Kidney (tissue), 22 donors: ENCODE measurements at places on chromosomes 12 and 14. TPM values are rescaled to one million over a fixed set of nuclear protein-coding genes. Genes with fewer than 3 reads are reported as not detected.

DNA sequence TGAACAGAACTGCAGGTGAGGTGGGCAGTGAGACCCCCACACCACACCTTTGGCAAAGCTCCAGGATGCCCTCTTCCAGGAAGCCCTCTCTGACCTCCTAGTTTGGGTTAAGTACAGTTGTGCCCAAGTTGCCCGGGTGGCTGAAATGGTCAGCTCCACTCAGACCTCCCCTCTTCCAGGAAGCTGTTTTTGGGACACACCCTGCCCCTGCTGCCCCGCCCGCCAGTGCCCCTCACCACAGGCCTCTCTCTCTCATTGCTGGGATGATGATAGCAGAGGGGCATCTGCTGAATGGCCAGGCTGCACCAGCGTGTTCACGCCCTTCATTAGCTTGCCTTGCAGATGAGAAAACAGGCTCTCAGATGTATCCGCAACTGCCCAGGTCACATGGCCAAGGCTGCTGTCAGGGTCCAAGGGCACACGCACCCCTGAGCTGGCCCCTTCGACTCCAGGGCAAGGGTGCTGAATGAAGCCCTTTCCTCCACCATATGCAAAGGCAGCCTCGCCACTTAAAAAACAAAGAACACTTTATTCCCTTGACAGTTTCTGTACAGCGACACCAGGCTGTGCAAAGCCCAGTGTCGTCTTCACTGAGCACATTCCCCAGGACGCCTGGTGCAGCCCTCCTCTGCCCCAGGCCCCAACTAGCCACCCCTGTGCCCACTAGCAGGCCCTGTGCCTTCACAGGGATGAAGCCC is 15.5 kb downstream of the SLC25A29 start:
- H3K4me1 ChIP-seq, result peaks cover 9% of the 10 kb centered on the region
- H3K4me3 ChIP-seq, result no peak overlapping the region
- H3K36me3 ChIP-seq, result no peaks in the 10 kb centered on the region
- no peak for DNase-seq

DNA sequence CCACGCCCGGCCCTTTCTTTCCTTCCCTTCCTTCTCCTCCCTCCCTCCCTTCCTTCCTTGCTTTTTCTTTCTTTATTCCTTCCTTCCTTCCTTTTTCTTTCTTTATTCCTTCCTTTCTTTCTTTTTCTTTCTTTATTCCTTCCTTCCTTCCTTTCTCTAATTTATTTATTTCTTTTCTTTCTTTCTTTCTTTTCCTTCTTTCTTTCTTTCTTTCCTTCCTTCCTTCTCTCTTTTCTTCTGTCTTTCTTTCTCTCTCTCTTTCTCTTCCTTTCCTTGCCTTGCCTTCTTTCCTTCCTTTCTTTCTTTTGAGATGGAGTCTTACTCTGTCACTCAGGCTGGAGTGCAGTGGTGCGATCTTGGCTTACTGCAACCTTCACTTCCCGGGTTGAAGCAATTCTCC is 15.9 kb downstream of the CCDC177 start:
- no peak overlapping the region for H3K27ac ChIP-seq
- no peaks in the 10 kb centered on the region for H3K36me3 ChIP-seq
- H3K4me3 ChIP-seq, result no peak overlapping the region
- H3K27me3 ChIP-seq, result no peaks in the 10 kb centered on the region

DNA sequence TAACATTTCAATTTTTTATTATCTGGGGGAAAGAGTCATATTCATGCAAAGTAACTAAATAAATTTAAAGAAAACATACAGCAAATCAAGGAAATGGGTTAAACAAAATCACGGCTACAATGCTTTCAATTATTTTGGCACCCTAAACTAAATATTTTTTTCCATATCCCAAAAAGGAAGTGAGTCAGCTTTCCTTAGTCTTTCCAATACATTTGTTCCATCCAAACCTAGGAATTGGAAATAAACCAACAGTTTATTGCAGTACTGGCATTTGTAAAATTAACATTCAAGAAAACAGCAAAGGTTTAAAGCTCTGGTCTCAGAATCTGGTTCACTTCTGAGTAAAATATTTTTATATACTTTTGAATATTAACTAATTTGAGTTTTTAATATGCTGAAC is 89.2 kb downstream of the BCL2L14 start:
- no peaks in the 10 kb centered on the region for H3K27me3 ChIP-seq
- no peaks in the 10 kb centered on the region for H3K4me1 ChIP-seq
- no peak for DNase-seq

- H3K36me3 ChIP-seq, result no peaks in the 10 kb centered on the region
- H3K4me1 ChIP-seq, result peaks cover 4% of the 10 kb centered on the region
- H3K27me3 ChIP-seq, result no peaks in the 10 kb centered on the region
- H3K27ac ChIP-seq, result no peak overlapping the region
Measured at GRCh38 chr12:110699591-110700445, 10.9 kb upstream of the HVCN1 start.

DNA sequence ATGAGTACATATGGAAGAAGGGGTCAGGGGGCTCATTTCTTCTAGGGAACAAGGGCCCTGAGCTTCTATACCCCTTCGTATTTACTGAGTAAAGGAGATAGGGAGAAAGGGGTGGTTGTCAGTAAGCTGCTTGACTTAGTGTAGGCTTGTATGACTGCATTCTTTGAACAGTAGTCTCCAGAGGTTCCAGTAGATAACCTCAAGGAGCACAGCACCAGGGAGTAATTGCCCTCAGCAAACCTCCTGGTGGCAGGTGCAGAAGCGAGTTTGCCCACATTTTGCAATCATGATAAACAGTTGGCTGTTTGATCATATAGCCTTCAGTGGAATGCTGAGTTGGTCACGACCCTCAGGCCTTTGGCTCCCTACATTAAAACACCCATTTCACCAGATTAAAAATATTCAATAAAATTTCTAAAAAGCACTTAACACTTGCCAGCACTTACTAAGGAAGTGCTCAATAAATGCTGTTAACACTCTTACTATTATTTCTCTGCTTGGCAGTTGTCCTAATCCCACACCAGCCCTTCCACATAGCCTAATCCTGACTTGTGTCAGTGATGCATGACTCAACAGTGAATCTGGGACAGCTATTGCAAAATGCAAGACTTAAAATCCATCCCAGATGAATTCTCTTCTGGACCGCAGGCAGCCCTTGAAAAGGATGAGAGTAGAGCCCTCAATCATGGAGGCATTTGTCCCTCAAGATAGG is 3.7 kb upstream of the DHRS4L2 start:
- H3K36me3 ChIP-seq, result no peaks in the 10 kb centered on the region
- H3K27ac ChIP-seq, result no peak overlapping the region
- DNase-seq, result no peak
- H3K27me3 ChIP-seq, result no peaks in the 10 kb centered on the region

- no peaks in the 10 kb centered on the region for H3K4me1 ChIP-seq
- DNase-seq, result no peak
- H3K36me3 ChIP-seq, result no peaks in the 10 kb centered on the region
- no peak overlapping the region for H3K4me3 ChIP-seq
- no peaks in the 10 kb centered on the region for H3K27me3 ChIP-seq
Measured at GRCh38 chr14:29161593-29161992, 395.0 kb downstream of the FOXG1 start.

- H3K4me1 ChIP-seq, result peaks cover 2% of the 10 kb centered on the region
- H3K27me3 ChIP-seq, result no peaks in the 10 kb centered on the region
- DNase-seq, result no peak
- no peak overlapping the region for H3K4me3 ChIP-seq
- H3K36me3 ChIP-seq, result no peaks in the 10 kb centered on the region
Measured at GRCh38 chr12:124633365-124634362, 66.3 kb upstream of the NCOR2 start.

- H3K4me3 ChIP-seq, result no peak overlapping the region
- DNase-seq, result peak; percentile 1
- H3K36me3 ChIP-seq, result no peaks in the 10 kb centered on the region
- no peaks in the 10 kb centered on the region for H3K27me3 ChIP-seq
- no peaks in the 10 kb centered on the region for H3K4me1 ChIP-seq
Measured at GRCh38 chr12:55246159-55246558, 1.8 kb downstream of the OR6C74 start.

- H3K27me3 ChIP-seq, result no peaks in the 10 kb centered on the region
- no peaks in the 10 kb centered on the region for H3K36me3 ChIP-seq
- DNase-seq, result no peak
Measured at GRCh38 chr12:31222620-31223222, 103.2 kb downstream of the SINHCAF start.

DNA sequence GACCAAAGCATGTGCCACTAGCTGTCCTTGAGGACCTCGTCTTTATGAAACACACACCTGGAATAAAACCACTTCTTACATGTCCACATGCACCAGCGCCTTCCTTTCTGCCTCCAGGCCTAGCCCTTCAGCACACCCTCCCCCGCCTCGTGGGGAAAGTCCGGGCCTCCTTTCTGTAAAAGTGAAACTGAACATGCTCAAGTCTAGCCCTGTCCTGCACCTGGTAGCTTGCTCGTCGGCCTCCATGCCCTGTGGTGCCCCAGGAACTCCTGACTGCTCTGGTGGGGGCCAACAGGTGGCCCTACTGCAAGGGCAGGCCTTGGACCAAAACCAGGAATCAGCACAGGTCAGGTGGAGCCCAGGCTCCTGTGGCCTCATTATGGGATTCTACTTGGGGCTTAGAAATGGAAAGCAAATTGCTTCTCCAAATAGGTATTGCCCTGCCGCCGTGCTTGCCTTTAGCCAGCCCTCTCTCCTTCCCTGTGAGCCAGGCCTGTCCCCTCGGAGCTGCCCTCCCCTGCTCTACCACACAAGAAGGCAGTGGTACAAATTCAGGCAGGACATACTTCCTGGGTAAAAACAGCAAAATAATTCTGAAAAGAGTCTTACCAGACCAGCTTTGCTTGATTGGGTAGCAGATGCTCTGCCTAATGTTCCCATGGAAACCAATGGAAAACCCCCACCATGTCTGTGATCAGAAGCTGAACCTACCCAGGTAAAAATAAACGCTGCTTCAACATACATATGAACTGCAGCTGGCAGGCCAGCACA is 43.5 kb downstream of the ERH start:
- H3K4me1 ChIP-seq, result peaks cover 4% of the 10 kb centered on the region
- DNase-seq, result peak; percentile 50
- no peaks in the 10 kb centered on the region for H3K27me3 ChIP-seq
- H3K36me3 ChIP-seq, result no peaks in the 10 kb centered on the region
- H3K4me3 ChIP-seq, result no peak overlapping the region
- peak overlapping the region; percentile 27 for H3K27ac ChIP-seq

GRCh38 chr14:57464008-57464730 is 29.5 kb downstream of the CCDC198 start:
- no peaks in the 10 kb centered on the region for H3K36me3 ChIP-seq
- no peak overlapping the region for H3K4me3 ChIP-seq
- H3K4me1 ChIP-seq, result no peaks in the 10 kb centered on the region
- H3K27ac ChIP-seq, result no peak overlapping the region
- no peak for DNase-seq

DNA sequence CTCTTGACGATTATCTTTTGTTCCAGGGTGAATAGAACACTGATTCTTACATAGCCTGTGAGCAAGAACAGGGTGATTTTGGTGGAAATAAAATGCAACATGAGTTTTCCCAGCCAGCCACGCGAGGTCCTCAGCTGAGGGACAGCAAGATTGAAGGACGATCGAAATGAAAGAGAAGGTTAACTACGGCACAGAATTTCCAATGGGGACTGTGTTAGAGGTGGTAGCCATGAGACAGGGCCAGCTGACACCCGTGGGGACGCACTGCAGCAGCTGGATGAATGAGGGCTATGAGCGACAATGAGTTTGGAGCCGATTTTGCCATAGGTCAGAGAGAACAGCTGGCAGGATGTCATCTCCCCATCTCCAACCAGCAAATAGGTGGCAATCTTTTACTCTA is 243.4 kb upstream of the PELI2 start:
- no peaks in the 10 kb centered on the region for H3K4me1 ChIP-seq
- H3K27ac ChIP-seq, result no peak overlapping the region
- no peaks in the 10 kb centered on the region for H3K36me3 ChIP-seq
- DNase-seq, result no peak

DNA sequence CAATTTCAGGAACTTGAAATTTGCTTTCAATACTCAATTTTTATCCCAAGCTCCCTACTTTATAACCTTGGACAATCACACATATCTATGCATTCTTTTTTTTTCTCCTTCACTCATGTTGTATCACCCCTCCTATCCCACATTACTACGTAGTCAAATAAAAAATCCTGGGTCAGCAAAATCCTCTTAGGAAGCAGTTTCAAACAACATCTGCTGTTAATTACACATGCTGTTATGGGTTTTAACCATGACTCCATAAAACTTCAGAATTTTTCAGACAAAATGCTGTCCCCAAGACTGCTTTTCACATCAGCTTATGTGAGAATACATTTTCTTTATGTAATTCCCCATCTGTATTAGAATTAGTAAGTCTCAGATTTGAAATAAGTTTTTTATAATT is 61.7 kb downstream of the LRFN5 start:
- DNase-seq, result no peak
- H3K36me3 ChIP-seq, result no peaks in the 10 kb centered on the region
- no peak overlapping the region for H3K27ac ChIP-seq
- H3K27me3 ChIP-seq, result no peaks in the 10 kb centered on the region

GRCh38 chr12:104958805-104959334 is 780 bp upstream of the SLC41A2 start:
- peak overlapping the region; percentile 75 for H3K27ac ChIP-seq
- H3K36me3 ChIP-seq, result no peaks in the 10 kb centered on the region
- H3K27me3 ChIP-seq, result no peaks in the 10 kb centered on the region
- peak; percentile 40 for DNase-seq
- H3K4me1 ChIP-seq, result peaks cover 6% of the 10 kb centered on the region

GRCh38 chr12:2129076-2129475 is 76.3 kb downstream of the CACNA1C start:
- H3K36me3 ChIP-seq, result no peaks in the 10 kb centered on the region
- no peak for DNase-seq
- H3K4me3 ChIP-seq, result no peak overlapping the region
- H3K27ac ChIP-seq, result no peak overlapping the region

Gene TAC3
- not detected for total RNA-seq

Gene RASSF9
- total RNA-seq, result 10.1 TPM

Gene ALX1
- total RNA-seq, result 1.6 TPM

Gene HHIPL1
- 0.88 TPM for total RNA-seq

Gene OTX2
- total RNA-seq, result not detected
